ENCODE measurements at places on chromosomes 4 and X.

DNA sequence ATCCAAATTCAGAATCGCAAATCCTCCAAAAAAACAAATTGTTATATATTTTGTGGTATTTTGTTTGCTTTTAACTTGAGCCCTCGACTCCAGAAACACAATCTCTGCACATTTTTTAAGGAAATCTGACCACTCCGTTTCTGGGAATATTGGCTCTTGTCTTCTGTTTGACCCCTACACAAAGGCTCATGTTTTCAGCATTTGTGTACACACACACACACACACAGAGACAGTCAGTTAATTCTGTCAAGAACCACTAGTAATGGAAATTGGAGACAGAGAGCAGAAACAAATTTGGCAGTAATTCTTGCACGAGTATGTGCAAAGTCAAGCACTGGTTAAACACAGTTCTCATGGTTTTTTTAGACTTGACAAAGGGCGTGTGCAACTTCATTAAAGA lies 115.4 kb downstream of the AFAP1 start:
- DNase-seq = no peak

- DNase-seq = peak; percentile 48
Observed at GRCh38 chr4:80183250-80184052, 13.9 kb upstream of the PRDM8 start.

DNA sequence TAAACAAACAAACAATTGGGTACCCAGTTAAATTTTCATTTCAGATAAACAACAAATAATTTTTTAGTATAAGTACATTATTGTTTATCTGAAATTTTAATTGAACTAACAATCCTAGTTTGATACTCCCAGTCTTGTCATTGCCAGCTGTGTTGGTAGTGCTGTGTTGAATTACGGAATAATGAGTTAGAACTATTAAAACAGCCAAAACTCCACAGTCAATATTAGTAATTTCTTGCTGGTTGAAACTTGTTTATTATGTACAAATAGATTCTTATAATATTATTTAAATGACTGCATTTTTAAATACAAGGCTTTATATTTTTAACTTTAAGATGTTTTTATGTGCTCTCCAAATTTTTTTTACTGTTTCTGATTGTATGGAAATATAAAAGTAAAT lies 2.9 kb downstream of the CXCL8 start:
- no peak for DNase-seq

DNA sequence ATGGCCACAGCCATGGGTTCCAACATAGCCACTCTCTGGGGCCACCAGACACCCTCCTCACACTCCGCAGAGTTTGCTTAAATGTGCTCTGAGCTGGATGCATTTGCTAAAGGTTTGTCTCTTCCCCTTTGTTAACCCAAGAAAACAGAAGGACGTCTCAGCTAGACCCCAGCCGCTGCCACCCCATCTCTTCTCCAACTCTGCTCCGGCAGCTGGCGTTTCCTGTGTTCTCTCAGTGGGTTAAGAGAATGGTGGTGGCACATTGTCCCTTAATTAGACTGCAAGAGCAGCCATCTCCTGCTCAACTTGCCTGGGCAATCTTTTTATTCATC lies 43.7 kb upstream of the FAM9C start:
- no peak for DNase-seq

- DNase-seq = no peak
Observed at GRCh38 chr4:80646061-80646460, 310.5 kb downstream of the CFAP299 start.
